ENCODE measurements at places on chromosomes 3 and 15.

- no peak for DNase-seq
These were observed 33.0 kb downstream of the SLC28A1 start for GRCh38 chr15:84917452-84917851.

DNA sequence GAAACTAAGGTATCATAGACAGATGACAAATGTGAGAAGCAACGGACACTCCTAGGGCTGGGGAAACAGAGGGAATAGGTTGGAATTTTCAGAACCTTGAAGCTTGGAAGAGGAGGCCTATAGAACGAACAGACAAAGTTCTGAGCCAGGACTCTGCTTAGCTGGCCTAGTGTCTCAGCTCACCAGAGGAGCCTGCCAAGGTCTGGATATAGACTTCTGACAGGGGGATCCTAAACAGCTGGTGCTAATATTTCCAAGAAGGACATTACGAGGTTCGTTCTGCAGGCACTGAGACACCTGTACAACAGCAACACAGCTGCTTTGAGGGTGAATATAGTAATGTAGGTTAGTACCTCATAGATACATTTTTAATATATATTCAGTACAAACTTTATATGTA, 266.3 kb downstream of the CHL1 start:
- no peak for DNase-seq

DNA sequence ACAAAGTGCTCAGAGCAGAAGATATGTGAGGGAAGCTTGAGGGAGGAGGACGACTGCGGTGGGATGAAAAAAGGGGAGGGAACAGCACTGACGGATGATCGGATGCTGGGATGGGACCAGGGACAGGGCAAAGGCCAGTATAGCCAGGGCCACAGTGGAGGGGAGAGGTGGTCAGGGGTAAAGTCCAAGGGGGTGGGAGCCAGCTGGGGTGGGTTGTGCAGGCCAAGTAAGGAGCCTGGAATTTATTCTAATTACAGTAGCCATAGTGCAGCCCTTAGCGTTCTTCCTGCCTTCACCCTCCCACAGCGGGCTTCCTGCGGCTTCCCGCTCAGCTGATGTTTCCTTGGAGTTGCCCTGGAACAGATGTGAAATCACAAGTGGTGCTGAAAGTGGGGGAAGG, 7.6 kb upstream of the APEH start:
- no peak for DNase-seq

- DNase-seq: no peak
These were observed 56.1 kb upstream of the C3orf49 start for GRCh38 chr3:63762934-63763550.

DNA sequence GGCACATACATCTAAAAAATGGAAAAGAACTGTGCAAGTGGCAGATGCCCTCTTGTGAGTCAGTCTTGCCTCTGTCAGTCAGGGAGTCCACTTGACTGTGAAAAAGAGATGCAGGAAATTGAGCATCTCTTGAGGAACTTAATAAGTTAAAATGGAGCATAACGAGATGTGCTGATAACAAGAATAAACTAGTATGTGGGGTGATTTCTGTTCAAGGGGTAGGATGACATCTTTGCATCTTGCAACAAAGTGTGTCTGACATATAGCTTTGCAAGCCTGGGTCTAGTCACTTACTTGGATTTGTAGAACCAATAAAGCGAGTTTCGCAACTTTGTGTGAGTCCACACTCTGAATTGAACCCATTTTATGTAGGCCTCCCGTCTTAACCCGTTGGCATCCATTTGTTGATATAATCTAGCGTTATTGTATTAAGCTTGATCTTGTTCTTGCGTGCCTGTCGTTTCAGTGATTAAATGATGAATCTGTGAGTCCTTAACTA, 2.2 kb downstream of the USP3 start:
- no peak for DNase-seq

DNA sequence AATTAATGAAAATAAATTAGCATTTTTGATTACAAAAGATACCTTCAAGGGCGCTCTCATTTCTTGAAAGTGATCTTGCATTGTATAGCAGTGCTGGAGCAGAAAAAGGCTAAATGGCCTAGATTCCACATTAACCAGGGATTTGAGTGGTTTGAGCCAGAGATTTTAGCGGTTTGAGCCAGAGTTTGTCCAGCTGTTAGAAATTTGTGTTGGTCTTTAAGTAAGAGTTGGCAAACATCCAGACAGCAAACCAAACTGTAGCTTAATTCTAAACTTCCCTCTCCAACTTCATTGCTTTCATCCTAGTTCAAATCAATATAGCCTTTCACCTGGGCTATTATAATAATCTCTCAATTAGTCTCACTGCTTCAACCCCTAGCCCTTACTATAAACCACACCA, 351.7 kb downstream of the IGSF11 start:
- no peak for DNase-seq
